ENCODE measurements at places on chromosomes 5 and 9.

DNA sequence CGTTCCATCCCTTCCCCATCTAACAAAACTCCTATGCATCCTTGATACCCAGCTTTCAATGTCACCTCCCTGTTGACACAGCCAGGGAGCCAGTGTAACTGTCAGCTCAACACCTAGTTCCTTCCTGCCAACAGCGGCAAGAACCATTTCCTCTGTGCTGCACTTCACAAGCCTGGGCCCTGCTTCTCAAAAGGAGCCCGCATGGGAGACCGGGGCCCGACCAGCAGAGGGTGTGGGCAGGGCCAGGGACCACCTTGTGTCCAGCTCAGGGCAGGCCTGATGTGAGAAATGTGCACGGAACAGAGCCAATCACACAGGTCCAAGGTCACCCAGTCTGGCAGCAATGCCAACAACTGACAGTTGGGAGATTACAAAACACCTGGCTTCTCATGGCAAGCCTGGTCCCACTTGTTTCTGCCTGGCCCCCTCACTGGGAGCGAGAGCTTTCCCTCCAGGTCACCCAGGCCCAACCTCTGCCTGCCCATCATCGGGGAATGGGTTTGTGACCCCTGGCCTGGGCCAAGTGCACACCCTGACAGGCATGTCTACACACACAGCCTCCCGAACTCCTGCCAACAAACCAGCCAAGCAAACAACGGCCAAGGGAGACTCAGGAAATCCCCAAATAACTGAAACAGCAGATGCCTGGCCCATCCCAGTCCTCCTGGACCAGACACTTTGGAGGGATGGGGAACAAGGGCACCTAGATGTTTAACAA is 3.1 kb downstream of the RNF44 start:
- no peak for DNase-seq

- no peak for DNase-seq
These were observed 56.8 kb upstream of the ZFR start for GRCh38 chr5:32501071-32502002.

DNA sequence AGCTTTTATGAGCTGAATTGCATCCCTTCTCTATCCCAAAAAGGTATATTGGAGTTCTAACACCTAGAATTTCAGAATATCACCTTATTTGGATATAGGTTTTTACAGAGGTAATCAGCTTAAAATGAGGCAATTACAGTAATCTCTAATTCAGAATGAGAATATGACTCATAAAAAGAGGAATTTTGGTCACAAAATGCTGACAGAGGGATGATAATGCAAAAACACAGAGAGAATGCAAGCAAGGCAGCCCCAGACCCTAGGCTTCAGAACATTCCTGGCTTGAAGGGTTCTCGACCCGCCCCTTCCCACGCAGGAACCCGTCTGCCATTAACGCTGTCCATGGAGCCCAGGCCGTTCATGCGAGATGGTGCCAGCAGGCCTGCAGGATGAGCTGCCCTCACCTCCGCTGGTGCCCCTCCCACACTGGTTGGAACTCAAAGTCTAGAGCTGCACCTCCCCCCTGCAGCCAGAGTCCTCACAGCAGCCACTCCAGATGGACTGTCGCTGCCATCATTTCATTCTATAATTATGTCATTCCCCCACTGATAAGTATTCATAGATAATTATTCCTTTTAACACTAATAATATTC is 1173.4 kb upstream of the ACO1 start:
- peak; percentile 17 for DNase-seq

- DNase-seq = no peak
These were observed 1.2 kb downstream of the MAPK9 start for GRCh38 chr5:180290568-180291233.

GRCh38 chr5:132224716-132225115 is 2.9 kb downstream of the P4HA2 start:
- DNase-seq = no peak

DNA sequence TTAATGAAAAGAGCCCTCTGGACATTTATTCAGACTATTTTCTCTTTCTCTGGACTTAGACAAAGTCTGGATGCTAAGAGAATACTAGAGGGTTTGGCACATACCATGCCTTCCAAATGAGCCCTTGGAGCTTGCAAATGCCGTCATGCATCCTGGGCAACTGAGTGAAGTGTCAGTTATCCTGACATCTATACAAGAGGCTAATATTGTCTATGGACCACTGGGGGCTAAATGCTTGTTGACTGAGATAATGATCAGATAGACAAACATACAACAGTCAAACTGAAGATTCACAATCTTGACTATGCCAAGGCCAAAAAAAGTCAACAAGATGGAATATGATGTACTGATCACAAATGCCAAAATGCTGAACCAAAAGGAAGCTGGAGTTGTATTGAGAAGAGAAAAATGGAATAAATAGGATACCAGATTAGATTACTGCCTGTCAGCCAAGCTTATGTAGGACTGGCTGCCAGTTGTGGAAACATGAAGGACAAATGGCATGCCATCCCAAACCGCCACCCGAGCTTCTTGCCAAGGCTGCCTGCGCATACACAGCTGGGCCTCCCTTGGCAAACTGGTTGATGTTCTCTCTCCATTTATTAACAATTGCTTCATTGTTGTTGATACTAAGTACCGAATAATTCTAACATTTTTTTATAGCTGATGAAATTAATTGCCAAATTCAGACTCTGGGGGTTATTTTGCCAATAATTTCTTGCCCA is 240.1 kb upstream of the GRAMD2B start:
- DNase-seq = no peak

- no peak for DNase-seq
These were observed 17.6 kb upstream of the LCP2 start for GRCh38 chr5:170315154-170315553.

GRCh38 chr9:94799578-94800264 is 73.2 kb downstream of the AOPEP start:
- DNase-seq = no peak

DNA sequence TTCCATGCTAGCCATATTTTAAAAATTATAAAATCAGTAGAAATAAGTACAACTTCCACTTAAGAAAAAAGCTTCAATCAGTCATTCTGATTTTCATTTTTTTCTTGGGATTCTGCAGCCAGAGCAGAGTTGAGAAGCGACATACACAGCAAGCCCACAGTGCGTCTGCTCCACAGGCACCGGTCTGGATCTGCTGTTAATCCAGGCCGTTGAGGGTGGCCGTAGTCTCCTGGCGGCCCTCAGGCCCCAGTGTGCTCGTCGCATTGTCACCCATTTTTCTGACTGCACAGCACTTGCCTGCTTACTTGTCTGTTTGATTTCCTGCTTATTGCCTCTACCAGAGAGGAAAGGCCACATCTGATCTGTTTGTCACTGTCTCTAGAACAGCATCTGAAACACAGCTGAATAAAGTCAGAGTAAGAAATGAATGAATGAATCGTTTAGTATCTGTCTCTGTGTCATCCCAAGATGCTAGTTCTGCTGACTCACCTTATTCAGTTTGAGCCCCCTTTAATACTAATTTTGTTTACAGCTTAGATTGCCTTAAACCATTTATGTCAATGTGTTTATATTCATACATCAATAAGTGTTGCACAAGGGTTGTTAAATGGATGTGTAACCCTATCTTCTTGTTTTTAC is 11.6 kb upstream of the ASPN start:
- DNase-seq = no peak

- DNase-seq = no peak
These were observed 528.8 kb upstream of the GRAMD2B start for GRCh38 chr5:125894383-125894782.

DNA sequence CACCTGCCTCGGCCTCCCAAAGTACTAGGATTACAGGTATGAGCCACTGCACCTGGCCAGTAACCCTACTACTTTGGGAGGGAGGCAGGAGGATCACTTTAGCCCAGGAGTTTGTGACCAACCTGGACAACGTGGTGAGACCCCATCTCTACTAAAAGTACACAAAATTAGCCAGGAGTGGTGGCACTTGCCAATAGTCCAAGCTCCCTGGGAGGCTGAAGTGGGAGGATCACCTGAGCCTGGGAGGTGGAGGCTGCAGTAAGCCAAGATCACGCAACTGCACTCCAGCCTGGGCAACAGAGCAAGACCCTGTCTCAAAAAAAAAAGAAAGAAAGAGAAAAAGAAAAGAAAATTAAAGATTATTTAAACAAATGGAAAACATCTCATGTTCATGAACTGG is 10.3 kb downstream of the GDF9 start:
- DNase-seq = no peak

- DNase-seq = no peak
These were observed 4.9 kb upstream of the ADRA1B start for GRCh38 chr5:159911349-159911748.

- DNase-seq = no peak
These were observed 150.9 kb downstream of the NUDT12 start for GRCh38 chr5:103411711-103412110.

DNA sequence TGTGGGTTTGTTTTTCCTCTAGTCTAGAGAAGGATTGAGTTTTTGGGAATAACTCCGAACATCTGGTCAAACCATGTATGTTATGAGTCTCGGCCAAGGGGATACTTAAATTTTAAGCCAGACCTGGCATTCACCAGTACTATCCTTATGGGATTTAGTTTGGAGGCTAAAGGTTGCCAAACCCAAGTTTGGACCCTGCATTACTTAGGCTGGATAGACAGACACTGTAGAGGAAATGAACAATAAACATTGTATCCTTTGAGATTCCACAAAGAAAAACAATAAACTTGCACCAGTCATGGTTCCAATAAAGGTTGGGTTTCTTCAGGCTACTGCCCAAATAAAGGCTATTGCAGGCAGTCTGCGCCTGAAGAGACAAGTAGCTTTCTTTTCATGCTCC is 296.7 kb upstream of the MEF2C start:
- DNase-seq = no peak

- DNase-seq = no peak
These were observed 425.6 kb upstream of the MEF2C start for GRCh38 chr5:89308606-89309040.

DNA sequence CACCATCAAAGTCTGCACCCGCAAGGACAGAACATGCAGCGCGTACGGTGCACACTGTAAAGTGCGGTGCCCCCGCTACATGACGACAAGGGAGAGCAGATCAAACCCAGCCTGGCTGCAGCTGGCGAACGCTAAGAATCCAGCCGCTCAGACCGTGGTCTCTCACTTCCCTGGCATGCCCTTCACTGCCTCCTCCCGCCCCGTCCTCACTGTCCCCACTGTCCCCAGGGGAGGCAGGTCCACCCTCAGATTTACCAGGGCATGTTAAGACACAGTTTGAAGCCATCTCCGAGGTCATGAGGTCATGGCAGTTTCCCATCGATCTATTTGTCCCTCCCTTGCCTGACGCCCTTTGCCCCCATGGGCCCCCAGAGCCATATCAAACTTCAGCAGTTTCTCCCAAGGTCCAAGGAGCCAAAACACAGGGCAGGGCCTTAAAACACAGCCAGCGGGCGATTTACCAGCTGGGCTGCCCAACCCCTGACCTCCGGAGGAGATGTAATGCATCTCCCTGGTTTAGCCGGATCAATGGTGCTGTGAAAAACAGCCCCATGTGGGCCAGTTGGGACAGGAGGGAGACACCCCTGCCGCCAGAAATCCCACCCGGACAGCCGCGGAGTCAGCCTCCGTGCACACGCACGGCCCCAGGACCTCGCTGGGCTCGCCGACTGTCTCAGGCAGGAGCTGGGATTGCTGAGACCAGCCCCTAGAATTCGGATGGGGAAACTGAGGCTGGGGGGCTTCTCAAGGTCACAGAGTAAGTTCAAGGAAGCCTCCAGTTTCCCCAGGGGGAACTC is 52.3 kb upstream of the FUBP3 start:
- no peak for DNase-seq

GRCh38 chr5:15092801-15093200 is 221.2 kb upstream of the ANKH start:
- DNase-seq = no peak

- DNase-seq = no peak
These were observed 414.1 kb downstream of the ARHGEF28 start for GRCh38 chr5:74040065-74040551.

Data from stimulated activated CD4-positive, alpha-beta T cell treated with anti-CD3 and anti-CD28 coated beads, Interleukin-12 subunit alpha, Interleukin-12 subunit beta, amount 100 ng/mL, for 4 hours (primary cell).